ENCODE measurements at places on chromosomes 7 and 10.

- no peak for DNase-seq
Measured at GRCh38 chr7:43108255-43109011, 4.0 kb upstream of the HECW1 start.

- DNase-seq: no peak
Measured at GRCh38 chr7:83655951-83656556, 7.1 kb upstream of the SEMA3E start.

DNA sequence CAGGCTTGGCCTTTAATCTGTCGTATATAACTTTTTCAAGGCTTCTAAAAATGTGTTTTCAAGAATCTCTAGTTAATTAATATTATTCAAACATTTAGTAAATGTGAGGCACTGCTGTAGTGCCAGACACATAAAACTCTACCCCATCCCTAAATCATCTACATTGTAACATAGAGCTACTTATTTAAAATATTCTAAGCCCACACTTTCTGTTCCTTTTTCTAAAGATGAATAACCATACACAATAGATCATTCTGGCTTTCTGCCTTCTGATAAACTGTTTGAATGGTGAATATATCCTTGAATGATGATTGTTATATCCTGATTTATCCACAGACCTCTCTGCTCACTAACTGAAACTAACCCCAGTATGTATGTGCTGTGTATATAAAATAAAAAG lies 41.4 kb downstream of the BRAF start:
- no peak for DNase-seq

GRCh38 chr7:116229366-116229765 lies 19.0 kb downstream of the TES start:
- no peak for DNase-seq

DNA sequence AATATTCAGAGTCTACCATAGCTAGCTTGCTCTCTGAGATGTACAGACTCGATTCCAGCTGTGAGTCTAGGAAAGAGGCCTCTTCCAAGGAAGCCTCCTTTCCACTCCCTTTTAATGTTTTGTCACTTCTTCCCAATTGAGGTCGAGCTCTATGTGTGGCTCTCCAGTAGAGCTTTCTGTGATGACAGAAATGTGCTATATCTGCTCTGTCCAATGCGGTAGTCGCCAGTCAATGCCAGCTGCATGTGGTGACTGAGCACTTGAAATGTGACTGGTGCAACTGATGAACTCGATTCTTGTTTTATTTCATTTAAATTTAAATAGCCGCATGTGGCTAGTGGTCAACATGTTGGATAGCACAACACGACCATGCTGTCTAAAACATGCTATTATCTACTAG lies 387.0 kb upstream of the NRP1 start:
- DNase-seq: no peak
